ENCODE measurements at places on chromosomes 12 and 14. TPM values are rescaled to one million over a fixed set of nuclear protein-coding genes. Genes with fewer than 3 reads are reported as not detected.

Gene SERPINA10
- not detected for total RNA-seq

Gene PRKAG1
- 61.2 TPM for total RNA-seq

Gene HOXC6
- 1.6 TPM for total RNA-seq

Gene MGP
- 10.6 TPM for total RNA-seq

Gene RNASE7
- total RNA-seq = not detected

Gene TAS2R13
- 3.9 TPM for total RNA-seq

Gene REP15
- total RNA-seq = 1.3 TPM

Gene C14orf180
- not detected for total RNA-seq

Gene C14orf39
- total RNA-seq = not detected

Gene KCNH3
- total RNA-seq = under 0.01 TPM

Gene OTOGL
- under 0.01 TPM for total RNA-seq

Gene LRRC10
- not detected for total RNA-seq

Gene MPHOSPH9
- total RNA-seq = 61.3 TPM

Gene CLEC4C
- total RNA-seq = not detected

Gene TUNAR
- total RNA-seq = not detected

Gene ACRBP
- total RNA-seq = 0.64 TPM

Gene IFNG-AS1
- not detected for total RNA-seq

Gene NEUROD4
- total RNA-seq = not detected

Gene PTPRB
- total RNA-seq = 0.97 TPM

Gene ASB8
- total RNA-seq = 23.7 TPM

Gene ART4
- under 0.01 TPM for total RNA-seq

Gene SMOC1
- not detected for total RNA-seq

Gene CLEC12A
- total RNA-seq = not detected

Gene AKAP3
- 1.3 TPM for total RNA-seq

Gene POLE
- 26.3 TPM for total RNA-seq

Gene DENR
- total RNA-seq = 46.6 TPM

Gene RBP5
- total RNA-seq = not detected

Gene NEMP1
- 10.0 TPM for total RNA-seq

Gene MLH3
- 21.6 TPM for total RNA-seq

Gene MDM2
- 151 TPM for total RNA-seq

Gene RCOR1
- 12.6 TPM for total RNA-seq

Gene PTCSC3
- not detected for total RNA-seq

Gene GDF3
- not detected for total RNA-seq

Gene NXPH4
- total RNA-seq = 1.6 TPM

Gene SLC25A47
- total RNA-seq = not detected

Gene TESPA1
- not detected for total RNA-seq

Gene LRR1
- total RNA-seq = 20.9 TPM

Gene KRT80
- 0.32 TPM for total RNA-seq

Gene HOXC10
- total RNA-seq = 0.43 TPM

Gene TRIM9
- 0.64 TPM for total RNA-seq

Gene ACACB
- total RNA-seq = 5.5 TPM

Gene OVCH1
- total RNA-seq = under 0.01 TPM

Gene SPTB
- under 0.01 TPM for total RNA-seq

Gene TTC7B
- 25.8 TPM for total RNA-seq
